ENCODE measurements at places on chromosomes 6 and 20.
A peak's percentile ranks its signal among the peaks of the same experiment; 100 is the strongest.

DNA sequence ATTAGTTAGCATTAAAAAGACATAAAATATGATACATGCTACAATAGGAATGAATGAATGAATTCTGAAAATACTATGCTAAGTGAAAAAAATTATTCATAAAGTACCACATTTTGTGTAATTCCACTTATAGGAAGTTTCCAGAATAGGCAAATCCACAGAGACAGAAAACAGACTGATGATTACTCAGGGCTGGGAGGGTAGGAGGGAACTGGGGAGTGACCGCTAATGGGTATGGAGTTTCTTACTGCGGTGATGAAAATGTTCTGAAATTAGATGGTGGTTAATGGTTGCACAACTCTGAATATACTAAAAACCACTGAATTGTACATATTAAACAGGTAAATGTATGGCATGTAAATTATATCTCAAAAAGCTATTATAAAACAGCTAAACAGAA, 22.6 kb downstream of the FERMT1 start:
- no peak for DNase-seq

DNA sequence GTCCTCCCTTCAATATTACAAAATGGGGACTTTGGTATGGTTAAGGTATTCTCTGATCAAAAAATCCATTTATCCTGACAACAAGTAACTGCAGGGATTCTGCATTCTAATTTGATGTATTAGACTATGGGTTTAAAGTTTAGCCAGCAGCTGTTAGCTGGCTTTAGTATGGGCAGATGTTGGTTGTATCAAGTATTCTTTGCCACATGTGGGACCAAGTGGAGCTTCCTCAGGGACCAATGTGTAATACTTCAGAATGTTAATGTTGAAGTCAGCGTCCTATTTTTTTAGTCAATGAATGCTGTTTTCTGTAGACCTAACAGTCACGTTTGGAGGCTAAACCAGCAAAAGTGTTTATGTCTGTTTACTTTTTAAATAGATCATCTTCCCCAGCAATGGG, 41.4 kb downstream of the MOXD1 start:
- no peak for DNase-seq

DNA sequence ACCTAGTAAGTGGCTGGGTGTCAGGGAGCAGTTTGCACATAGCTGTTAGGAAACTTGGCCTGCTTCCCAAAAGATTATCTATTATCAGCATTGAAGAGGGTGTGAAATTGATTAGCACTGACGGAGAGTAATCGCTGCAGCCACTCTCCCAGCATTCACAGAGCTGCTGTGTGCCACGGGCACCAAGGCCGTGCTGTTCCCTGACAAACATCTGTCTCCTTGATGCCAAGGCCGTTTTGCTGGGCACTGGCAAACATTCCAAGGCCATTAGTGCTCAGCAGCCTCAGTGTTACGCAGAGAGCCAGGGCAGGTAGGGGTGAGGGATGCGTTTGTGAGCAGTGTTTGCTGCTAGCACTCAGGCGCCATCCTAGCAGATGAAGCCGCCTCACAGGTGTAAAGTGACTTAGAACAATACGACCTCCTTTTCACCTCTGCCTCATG, 57.7 kb upstream of the VSTM2L start:
- no peak for DNase-seq

- no peak for DNase-seq
Observed at GRCh38 chr6:150046943-150047342, 21.6 kb upstream of the RAET1L start.

GRCh38 chr20:18729231-18729825, 84.3 kb upstream of the SCP2D1 start:
- no peak for DNase-seq

DNA sequence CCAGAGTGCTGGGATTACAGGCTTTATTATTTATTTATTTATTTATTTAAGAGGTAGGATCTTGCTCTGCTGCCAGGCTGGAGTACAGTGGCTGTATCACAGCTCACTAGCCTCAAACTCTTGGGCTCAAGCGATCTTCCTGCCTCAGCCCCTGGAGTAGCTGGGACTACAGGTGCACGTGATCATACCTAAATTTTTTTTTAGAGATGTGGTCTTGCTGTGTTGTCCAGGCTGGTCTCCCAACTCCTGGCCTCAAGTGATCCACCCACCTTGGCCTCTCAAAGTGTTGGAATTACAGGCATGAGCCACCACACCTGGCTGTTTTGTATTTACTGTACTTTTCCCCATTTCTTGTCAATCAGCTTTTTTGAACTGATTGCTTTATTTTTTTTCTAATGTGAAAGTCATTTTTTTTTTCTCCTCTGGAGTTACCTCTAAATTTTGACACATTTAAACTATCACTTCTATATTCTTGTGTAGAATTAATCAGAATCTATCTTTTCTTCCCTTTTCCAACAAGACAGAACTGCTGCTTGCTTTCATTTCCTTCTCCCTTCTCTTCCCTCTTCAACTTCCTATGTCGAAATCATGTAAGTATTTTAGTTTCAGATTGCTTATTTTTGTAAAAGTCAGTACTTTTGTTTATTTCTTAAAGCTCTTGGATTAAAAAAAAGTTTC, 12.0 kb downstream of the PANK2 start:
- no peak for DNase-seq

GRCh38 chr6:15256538-15257271, 10.8 kb downstream of the JARID2 start:
- peak; percentile 45 for DNase-seq

GRCh38 chr6:4114123-4114522, 21.3 kb downstream of the ECI2 start:
- DNase-seq, result no peak

DNA sequence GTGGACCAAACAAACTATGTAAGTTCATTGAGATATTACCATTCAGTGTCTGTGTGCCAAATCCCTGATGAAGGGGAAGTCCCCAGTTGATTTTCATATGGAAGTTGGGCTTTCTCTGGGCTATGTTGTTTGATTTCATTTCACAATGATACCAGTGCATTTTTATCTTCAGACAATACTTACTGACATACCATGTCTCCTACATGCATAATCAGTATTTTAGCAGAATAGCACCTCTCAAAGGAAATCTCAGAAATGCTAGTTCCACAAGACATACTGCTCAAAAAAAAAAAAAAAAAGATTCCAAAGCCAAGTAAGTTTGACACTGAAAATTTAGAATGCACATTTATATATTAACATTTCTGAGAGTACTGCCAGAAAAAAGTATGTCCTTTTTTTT, 168.8 kb upstream of the RNF217 start:
- no peak for DNase-seq

DNA sequence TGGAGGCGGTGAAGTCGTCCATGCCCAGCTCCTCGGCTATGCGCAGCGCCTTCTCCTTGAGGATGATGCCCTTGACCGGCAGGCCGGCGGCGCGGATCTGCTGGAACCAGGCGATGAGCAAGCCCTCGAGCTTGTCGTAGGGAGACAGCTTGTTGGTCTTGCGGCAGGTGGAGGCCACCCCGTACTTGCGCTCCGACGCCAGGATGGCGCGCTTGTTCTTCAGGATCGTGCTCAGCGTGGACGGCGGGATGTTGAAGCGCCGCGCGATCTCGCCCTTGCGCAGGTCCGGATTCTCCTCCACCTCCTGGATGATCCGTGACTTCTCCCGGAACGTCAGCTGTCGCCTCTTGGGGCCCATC, 435 bp downstream of the CENPB start:
- DNase-seq, result peak; percentile 53

- DNase-seq, result no peak
Observed at GRCh38 chr6:157757430-157758403, 65.3 kb upstream of the SNX9 start.

DNA sequence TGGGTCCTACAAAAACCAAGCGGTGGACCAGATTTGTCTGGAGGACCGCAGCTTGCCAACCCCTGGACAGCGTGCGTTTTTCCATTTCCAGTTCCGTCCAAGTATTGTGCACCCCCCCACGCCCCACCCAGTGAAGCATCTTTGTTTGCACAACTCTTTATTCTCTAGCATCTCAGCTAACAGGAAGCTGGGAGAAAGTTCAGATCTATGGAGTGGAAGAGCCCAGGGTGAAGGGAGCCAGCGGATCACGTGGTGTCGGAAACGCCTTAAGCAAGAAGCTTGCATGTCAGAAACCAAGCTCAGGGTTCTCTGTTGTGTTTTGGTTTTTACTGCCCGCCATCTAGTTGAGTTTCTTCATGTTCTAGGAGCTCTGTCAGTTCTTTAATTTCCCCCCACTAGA, 29.9 kb downstream of the ARID1B start:
- DNase-seq, result no peak

GRCh38 chr6:143743301-143744166, 65.8 kb downstream of the PHACTR2 start:
- DNase-seq, result peak; percentile 16

DNA sequence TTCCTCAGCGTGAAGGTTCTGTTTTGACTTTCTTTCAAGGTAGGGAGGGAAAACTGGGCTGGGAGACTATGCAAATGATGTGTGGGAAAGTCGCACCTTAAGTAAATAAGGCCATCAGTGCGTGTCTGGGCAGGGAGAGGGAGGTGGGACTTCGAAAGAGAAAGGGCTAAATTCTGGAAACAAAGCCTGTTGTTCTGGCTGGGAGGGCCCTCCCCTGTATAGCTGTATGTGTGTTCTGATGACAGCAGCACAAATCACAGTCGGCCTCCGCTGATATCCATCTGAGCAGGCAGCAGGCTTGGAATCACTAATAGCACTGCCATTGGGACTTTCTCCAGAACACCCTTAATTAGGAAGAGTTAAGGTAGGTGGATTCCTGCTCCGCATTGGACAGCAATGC, 19.2 kb downstream of the JAG1 start:
- DNase-seq, result no peak

DNA sequence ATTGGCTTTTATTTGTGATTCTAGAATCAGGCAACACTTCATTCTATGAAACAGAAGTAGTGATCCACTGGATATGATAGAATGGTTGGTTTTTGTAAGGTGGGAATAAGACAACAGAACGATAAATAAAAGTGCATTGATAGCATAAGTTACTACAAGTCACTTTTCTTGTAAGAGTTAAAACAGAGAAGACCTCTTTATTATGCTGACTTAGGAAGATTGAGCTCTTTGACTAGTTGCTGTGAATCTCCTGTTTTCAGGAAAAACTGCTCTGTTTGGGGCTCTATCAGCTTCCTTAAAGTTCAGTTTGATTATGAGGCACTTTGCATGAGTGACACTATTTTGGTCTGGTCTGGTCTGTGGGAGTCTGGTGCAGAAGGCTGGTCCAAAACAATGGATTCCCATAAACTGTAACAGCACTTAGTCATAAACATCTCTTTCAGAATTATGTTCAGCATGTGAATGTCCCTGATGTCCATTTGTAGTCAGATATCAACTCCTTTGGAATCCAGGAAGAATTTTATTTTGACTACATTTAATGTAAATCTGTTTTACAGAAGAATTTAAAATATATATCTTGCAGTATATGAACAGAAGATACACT, 35.0 kb upstream of the DSE start:
- DNase-seq, result no peak

- peak; percentile 73 for DNase-seq
Observed at GRCh38 chr6:159594106-159594749, 98.8 kb downstream of the SOD2 start.

- no peak for DNase-seq
Observed at GRCh38 chr6:167995302-167995701, 2.2 kb upstream of the KIF25 start.

DNA sequence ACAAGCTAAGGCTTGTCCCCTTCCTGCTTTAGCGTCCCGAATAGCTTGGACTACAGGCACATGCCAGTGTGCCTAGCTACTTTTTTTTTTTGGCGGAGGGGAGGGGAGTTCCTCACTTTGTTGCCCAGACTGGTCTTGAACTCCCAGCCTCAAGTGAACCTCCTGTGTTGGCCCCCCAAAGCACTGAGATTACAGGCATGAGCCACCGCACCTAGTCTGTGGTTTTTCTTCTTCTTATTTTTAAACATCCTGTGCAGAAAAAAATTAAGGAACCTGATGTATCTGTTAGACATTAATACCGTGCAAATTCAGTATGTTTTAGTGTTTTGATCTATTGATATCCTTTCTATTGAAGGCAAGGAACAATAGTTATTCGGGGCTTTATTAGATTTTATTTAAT, 25.7 kb downstream of the HIVEP1 start:
- DNase-seq, result no peak

DNA sequence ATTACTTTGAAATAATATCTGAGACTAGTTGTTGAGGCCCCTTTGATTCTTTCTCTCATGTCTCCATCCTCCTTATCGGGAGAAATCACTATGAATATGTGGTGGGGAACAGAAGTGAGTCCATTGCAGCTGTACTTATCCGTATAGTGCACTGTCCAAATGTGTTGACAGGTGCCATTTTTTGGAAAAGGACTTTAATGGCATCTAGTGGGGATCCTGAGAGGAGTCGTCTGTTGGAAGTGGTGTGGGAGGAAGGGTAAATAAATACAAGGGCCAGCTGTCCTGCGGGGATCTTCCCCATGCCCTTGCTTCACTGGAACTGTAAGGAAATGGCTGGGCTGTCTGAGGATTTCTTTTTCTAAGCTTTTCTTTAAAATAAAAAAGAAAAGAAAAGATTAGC, 19.4 kb downstream of the TPX2 start:
- DNase-seq, result no peak

DNA sequence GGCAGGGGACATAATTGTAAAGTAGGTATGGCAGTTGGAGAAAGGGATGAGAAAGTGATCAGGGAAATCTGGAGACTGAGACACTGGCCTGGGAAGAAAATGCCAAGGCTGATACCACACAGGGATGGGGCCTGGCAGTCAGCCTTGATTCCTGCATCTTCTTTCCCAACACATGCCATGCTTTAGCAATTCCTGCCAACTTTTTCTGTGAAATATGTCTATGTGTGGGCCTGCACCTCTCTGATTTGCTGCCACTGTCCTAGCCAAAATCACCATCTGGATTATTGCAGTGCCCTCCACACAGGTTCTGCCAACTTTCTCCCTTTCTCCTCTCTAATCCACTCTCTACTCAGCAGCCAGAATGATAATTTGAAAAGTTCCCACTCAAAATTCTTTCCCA, 759.8 kb upstream of the CITED2 start:
- DNase-seq, result no peak

- DNase-seq, result no peak
Observed at GRCh38 chr6:72651967-72652956, 30.4 kb downstream of the KCNQ5 start.

GRCh38 chr6:26003102-26003694, 40.6 kb downstream of the TRIM38 start:
- peak; percentile 14 for DNase-seq

DNA sequence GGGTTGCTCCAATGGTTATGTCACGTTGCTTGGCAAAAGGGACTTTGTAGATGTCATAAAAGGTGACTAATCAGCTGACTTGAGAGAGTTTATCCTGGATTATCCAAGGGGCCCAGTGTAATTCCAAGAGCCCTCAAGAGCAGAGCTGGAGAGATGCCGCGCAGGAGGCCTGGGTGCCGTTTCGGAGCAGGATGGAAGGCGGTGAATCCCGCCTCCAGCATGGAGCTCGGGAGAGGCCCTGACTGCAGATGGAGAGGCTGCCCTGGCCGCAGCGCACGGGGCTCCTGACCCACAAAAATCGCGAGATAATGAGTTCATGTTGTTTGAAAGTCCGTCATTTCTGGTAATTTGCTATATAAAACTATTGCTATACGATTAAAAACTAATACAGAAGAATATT, 219.8 kb downstream of the ZDHHC14 start:
- DNase-seq, result no peak

- no peak for DNase-seq
Observed at GRCh38 chr6:118783931-118784550, 109.9 kb upstream of the ASF1A start.
